SK-MEL-5 (cell line): ENCODE measurements at places on chromosomes 6 and 20. TPM values are rescaled to one million over a fixed set of nuclear protein-coding genes. Genes with fewer than 3 reads are reported as not detected.

The FHL5 gene
- total RNA-seq, result not detected in 2 replicates

GRCh38 chr6:82980086-82980485 lies 85.6 kb downstream of the UBE3D start:
- DNase-seq, result no peak

DNA sequence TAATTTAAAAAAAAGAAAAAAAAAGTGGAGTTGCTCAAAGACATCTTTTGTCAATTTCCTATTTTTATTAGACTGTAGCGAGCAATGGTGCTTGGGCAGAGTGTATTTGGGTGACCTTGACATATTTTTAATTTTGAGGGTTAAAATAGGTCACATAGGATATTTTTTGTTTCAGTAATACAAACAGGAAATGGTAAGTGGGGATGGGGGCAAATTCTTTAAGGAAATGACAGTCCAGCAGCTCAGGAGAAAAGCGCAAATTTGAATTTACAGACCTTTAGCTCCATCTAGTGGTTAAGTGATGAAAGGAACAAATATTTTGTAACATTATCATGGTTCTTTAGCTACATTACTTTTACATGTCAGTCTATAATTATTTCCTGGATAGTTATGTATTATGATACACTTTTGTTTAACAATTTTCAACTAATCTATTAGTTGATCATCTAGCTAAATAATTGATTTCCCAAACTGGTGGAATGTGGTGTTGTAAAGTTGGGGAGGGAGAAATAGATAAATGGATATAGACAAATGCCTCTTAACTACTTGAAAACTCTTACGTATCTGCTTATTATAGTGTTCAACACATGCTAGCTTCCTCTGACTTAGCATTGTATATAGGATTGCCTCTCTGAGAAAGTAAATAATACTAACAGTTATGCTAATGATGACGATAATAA lies 10.0 kb downstream of the CITED2 start:
- DNase-seq, result peak; percentile 69

GRCh38 chr20:64261138-64261537 lies 5.6 kb downstream of the PCMTD2 start:
- DNase-seq, result no peak

GRCh38 chr6:134324141-134324540 lies 6.2 kb upstream of the SGK1 start:
- DNase-seq, result no peak

GRCh38 chr20:32558526-32558925 lies 26.6 kb downstream of the NOL4L start:
- no peak for DNase-seq

- no peak for DNase-seq
These were observed 239.3 kb downstream of the ZNF217 start for GRCh38 chr20:53354314-53354713.

DNA sequence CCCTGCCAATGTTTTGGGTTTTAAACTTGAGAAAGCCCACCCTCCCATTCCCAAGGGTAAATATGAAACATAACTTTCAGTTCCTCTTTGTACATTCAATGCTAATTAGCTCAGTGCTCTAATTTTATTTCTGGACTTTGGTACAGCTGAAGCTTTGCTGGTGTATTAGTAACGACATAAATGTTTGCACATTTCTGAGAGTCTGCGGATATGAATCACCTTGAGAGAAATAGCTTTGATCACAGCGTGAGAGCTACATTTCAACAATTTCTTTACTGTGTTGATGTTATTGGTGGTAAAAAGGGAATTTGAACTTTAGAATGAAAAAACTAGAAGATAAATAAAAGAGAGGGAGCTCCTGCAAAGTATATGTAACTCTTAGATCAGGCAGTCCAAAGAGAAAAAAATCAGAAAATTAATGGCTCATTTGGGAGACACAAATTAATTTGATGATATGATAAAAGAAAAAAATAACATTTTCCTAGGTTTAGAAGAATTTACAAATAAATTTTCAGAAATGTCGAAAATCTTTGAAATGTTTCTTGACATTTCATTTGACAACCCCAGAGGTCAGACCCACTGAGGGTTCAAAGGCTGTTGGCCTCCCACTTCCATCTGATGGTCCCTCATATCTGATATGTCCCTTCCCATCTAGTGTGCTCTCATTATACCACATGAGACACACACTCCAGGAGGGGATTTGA lies 38.5 kb upstream of the CAP2 start:
- DNase-seq, result no peak

The C6orf15 gene
- total RNA-seq, result not detected in 2 replicates

GRCh38 chr6:54598787-54599313 lies 247.7 kb upstream of the FAM83B start:
- no peak for DNase-seq

The NKAIN4 gene
- not detected in 2 replicates for total RNA-seq
